ENCODE measurements at places on chromosomes 7 and 10.

DNA sequence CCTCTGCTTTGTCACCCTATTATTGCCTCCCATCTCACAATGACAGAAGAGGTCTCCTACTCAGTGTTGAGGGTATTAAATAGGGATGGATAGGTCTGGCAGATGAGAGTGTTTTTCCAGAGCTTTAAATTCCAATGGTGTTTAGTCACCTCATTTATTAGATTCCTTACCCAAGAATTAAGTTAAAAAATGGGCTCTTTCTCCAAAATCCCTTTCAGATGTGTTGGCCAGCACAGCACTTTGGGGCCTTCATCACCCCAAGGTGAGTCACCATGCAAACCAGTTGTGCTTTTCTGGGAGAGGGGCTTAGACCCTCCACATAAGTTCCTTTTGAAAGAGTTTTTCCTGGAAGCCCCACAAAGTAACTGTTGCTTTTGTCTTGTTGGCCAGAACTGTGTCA lies 78.4 kb downstream of the CYP26A1 start:
- DNase-seq: no peak

GRCh38 chr10:110845756-110846620 lies 25.7 kb upstream of the PDCD4 start:
- no peak for DNase-seq

DNA sequence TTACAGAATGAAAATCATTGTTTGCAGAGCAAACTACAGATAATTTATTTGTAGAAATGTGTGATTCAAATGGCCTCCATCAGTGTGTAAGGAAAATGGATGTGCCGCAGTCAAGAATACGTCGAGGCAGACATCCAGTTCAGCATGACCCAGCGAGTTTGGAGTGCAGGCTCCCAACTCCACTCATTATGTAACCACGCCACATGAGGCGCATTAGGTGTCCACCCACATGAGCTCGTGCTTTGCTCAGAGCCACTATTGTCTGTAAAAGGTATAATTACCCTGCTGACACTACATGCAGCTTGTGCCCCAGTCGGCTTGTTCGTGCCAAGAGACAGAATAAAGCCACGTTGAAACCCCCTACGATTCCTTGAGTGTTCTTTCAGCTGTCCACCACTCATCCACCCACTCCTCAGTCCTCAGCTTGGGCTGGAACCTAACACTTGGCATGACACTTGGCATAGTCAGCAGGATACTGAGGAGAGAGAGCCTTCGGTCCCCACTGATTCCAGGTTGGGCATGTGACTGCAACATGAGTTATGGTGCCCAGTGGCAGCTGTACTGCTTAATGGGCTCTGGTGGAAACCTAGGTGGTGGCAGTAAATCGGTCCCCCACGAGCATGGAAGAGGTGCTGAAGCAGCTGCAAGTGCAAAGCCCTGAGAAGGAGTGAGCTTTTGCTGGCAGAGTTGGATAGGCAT lies 102.7 kb downstream of the BICC1 start:
- DNase-seq: no peak

GRCh38 chr10:114684822-114685209 lies 26.7 kb upstream of the ABLIM1 start:
- no peak for DNase-seq

- DNase-seq: no peak
These were observed 3.6 kb upstream of the ARID5B start for GRCh38 chr10:61897671-61898434.

GRCh38 chr7:118151671-118152070 lies 32.3 kb upstream of the LSM8 start:
- DNase-seq: no peak

GRCh38 chr10:896982-897381 lies 34.5 kb downstream of the LARP4B start:
- DNase-seq: no peak

DNA sequence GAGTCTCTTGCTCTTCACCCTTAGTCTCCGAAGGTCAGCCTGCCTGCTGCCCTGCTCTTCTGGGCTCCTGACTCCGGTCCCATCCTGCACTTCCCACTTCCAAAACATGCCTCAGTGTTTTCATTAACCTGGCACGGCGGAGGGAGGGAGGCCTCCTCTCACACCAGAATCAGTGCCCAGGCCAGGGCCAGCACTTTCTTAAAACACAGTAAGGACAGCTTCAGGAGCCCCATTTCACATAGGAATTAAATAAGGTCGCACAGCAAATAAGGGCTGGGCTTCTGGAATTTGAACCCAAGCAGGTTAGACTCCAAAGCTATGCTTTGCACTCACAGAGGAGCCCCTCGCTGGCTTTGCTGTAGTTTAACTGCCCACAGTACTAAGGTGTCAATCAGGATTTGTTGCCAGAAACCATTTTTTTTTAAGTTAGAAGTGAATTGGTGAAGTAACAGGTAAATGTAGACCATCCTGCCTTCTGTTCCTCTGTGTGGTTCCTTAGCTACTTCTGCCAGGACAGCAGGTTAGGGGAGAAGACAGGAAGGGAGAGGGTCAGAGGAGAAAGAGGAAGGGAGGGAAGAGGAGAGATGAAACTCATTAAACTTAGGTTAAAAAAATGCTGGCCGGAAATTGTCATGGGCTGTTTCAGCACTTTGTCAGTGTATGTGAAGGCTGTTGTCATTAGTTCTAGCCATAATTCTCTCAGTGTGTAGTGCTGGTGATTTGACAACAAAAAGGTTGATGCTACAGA lies 1.1 kb downstream of the RASSF4 start:
- no peak for DNase-seq

Data from stimulated activated CD8-positive, alpha-beta memory T cell treated with anti-CD3 and anti-CD28 coated beads, Interleukin-2, amount 100 ng/mL, for 1 hour (primary cell).